ENCODE measurements at places on chromosomes 12 and 14.

DNA sequence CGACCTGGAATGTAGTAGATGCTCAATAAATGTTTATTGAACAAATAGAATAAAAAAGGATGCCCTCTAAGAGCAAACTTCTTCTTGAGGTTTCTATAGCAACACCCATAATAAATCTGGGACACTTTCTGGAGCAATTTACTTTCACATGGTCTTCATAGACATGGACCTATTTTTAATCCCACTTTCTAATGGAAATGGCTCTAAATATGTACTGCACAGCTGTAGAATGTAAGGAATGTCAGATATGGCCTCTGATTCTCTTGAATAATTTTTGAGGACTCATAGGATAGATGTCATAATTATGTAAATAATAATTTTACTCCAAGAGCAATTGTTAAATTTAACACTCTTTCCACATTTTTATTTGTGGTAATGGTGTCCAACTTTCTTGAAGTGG lies 133.5 kb upstream of the DAAM1 start:
- no peak for DNase-seq

DNA sequence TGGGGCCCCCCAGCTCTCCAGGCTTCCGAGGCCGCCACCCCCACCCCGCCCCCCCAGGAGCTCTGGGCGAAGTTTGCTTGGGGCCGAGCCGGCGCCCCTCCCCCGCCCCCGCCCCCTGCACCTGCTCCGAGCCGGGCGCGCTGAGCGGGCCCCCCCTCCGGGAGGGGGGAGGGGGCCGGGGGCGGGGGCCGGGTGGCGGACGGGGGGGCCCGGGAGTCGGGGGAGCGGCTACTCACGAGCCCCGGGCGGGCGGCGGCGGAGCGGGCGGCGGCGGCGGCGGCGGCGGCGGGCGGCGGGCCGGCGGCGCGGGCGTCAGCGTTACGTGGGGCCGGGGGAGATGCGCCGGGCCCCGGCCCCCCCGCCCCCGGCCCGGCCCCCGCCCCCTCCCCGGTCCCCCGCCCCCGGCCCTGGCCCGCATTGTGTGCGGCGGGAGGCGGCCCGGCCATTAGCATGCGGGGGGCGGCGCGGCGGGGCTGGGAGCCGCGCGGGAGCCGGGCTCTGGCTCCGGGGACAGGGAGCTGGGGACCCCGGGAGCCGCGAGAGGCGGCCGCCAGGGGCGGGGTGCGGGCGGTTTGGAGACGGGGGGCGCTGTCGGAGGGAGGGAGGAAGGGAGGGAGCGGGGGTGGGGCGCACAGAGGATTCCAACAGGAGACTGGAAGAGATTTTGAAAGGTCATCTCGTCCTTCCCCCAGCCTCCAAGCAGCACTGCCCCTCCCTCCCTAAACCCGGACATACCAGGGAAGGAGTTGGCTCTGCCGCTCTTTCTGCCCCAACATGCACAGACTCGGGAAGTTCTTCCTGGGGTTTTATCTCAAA lies at the start of gene ZNF219:
TSS of gene ZNF219 (minus strand) at position 580 of the 816 bp plus-strand sequence. CDS start 5,064 bp downstream, outside the sequence.
- DNase-seq = no peak

DNA sequence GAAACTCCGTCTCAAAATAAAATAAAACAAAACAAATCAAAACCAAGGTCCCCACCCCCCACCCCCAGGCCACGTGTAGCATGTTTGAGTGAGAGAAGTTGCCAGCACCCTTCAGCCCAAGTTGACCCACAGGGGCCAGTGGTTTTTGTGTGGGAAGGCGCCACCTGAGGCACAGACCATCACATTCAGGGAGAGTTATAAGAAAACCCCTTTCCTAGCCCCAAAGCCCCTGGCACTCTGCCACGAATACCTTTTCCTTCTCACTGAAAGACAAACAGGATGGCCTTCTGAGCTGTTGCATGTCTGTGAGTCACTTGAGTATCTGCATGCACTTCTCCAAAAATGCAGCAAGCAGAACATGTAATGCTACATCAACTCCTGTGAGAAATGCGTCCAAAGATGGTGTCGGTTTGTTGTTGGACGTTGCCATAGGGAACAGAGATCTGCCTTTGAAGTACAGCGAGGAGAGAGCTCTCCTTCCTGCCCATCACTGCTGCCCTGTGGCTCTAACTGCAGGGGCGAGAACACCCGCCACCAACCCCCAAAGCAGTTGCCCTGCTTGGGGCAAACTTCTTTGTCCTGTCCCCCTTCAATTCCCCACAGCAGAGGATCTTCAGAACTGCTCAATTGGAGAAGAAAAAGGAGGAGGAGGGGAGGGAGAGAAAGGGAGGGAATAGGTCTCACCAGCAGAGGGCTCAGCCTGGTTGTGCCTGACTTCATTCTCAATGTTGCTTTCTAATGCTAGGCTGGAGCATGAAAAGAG lies 2.7 kb upstream of the TRAF3 start:
- DNase-seq = peak; percentile 24

GRCh38 chr12:2689879-2690278 lies 104.9 kb upstream of the FKBP4 start:
- DNase-seq = no peak

DNA sequence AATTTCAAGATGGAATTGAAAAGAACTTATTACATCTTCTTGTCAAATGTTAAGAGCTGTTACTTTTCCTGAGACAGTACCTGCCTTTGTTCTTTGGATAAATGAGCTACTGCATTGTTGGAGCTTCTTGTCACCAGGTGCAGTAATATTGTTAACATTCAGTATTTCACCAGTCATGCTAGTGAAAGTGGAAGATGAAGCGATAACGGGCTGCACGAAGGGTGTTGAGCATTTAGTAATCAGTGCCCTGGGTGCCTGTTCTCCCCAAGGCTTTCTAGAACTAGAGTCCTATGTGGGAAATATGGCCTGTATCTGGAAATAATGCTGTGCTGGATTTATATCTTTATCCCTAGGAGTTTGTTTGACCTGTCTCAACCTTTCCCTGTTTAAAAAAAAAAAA lies 83.2 kb downstream of the PPP2R5C start:
- no peak for DNase-seq

GRCh38 chr12:94969424-94969823 lies 34.1 kb downstream of the NDUFA12 start:
- DNase-seq = no peak

DNA sequence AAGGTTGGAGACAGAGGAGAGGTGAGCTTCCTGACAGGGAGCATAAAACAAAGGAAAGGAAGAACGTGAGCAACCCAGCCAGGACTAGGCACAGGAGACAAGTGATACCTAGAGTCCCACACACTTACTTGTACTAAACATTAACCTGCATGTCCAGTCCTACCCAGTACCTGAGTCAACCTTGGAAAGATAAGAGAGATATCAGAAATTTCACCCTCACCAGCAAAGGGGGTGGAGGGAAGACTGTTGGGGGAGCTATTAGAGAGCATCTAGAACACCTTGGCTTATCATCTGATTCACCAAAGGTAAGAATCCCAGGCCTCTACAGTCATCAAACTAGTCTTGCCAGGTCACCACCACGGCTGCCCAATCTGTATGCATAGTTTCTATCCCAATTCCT lies 11.1 kb downstream of the KLHL33 start:
- DNase-seq = no peak
